Small intestine (tissue), 16 donors: ENCODE measurements at places on chromosomes 7 and 10. TPM values are rescaled to one million over a fixed set of nuclear protein-coding genes. Genes with fewer than 3 reads are reported as not detected.
A peak's percentile ranks its signal among the peaks of the same experiment; 100 is the strongest.

DNA sequence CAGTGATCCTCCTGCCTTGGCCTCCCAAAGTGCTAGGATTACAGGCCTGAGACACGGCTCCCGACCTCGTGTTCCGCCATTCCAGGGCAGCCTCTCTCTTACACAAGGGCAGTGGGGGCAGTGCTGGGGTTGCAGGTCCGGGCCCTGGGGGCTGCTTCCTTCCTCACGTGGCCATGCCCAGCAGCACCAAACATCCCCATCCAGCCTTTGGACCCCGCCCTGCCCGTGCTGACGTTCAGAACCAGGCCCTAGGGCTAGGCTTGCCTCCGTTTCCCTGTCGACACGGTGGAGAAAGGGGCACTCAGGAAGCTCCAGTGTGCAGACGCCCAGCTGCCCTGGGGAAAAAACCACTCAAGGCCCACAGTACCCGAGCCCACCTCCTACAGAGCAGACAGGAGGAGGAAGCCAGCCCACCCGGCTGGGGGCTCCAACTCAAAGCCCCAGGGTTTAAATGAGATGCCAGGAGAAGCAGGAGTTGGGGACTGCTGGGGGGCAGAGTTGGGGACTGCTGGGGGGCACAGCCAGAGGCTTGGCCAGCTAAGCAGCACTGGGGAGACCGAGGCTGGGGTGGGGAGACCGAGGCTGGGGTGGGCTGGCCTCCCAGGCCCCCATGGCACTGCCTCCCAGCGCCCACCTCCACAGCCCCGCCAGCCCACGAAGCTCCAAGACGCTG, 35.9 kb downstream of the ADAP1 start:
- H3K27ac ChIP-seq: no peak overlapping the region
- H3K27me3 ChIP-seq: no peaks in the 10 kb centered on the region
- no peak overlapping the region for H3K4me3 ChIP-seq
- no peak for DNase-seq

- H3K27ac ChIP-seq: no peak overlapping the region
- H3K36me3 ChIP-seq: no peaks in the 10 kb centered on the region
- peaks cover 31% of the 10 kb centered on the region for H3K4me1 ChIP-seq
Measured at GRCh38 chr10:5502571-5503476, 3.5 kb upstream of the CALML5 start.

DNA sequence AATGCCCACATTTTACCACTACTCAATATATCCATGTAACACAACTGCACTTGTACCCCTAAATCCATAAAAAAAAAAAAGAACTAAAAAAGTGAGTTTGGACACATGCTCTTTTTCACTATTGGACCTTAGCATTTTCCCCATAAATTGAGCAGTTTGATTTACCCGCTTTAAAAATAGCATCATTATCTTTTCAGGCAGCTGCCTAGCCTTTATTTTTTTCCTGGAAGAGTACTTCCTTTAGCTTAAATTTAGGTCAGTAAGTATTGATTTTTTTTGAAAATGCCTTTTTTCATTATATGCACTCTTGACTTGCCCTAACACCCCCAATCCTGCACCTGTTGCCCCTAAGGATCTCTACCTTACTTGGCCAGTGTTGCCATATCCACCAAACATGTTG, 5.3 kb upstream of the NT5C3A start:
- no peaks in the 10 kb centered on the region for H3K27me3 ChIP-seq
- no peaks in the 10 kb centered on the region for H3K36me3 ChIP-seq
- H3K4me1 ChIP-seq: no peaks in the 10 kb centered on the region
- DNase-seq: no peak
- H3K4me3 ChIP-seq: no peak overlapping the region

DNA sequence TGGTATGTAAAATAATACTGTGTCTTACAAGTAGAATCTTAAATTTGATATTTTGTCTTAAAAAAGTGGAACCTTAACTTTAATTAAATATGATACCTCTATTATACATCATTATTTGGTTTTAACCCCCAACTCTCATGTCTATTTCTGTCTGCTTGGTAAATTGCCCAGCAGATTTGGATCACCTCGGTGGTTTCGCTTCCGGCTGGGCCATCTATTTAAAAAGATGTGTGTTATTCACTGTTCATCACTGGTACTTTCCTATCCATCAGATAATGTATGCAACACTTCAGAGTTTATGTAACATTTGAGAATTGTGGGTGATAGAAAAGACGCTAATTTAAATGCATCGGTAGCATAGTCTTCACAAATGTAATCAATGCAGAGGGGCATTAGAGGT, 119.7 kb downstream of the SND1 start:
- H3K4me3 ChIP-seq: no peak overlapping the region
- no peaks in the 10 kb centered on the region for H3K27me3 ChIP-seq
- peaks cover 4% of the 10 kb centered on the region for H3K36me3 ChIP-seq

DNA sequence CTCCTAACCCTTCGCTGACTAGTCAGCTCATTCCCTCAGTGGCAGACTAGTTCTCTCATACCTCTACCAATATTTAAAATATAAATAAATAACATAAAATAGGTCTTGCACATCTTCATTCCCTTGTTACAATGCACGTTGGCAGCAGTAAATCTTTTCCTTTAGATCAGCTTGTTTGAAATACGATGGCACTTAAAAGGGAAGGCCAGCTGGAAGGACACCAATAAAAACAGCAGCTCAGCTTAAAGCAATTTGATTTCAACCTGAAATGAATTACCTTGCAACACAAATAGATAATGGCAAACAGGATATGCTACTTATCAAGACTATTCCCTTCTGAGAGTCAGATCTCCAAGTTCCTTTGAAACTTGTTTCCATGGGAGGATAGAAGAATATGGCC, 321.8 kb downstream of the GFRA1 start:
- no peaks in the 10 kb centered on the region for H3K36me3 ChIP-seq
- H3K4me1 ChIP-seq: no peaks in the 10 kb centered on the region
- no peaks in the 10 kb centered on the region for H3K27me3 ChIP-seq
- H3K4me3 ChIP-seq: no peak overlapping the region

GRCh38 chr10:47023237-47024045, 112.2 kb downstream of the PTPN20 start:
- no peak for DNase-seq
- no peaks in the 10 kb centered on the region for H3K27me3 ChIP-seq
- H3K27ac ChIP-seq: no peak overlapping the region
- no peaks in the 10 kb centered on the region for H3K36me3 ChIP-seq

DNA sequence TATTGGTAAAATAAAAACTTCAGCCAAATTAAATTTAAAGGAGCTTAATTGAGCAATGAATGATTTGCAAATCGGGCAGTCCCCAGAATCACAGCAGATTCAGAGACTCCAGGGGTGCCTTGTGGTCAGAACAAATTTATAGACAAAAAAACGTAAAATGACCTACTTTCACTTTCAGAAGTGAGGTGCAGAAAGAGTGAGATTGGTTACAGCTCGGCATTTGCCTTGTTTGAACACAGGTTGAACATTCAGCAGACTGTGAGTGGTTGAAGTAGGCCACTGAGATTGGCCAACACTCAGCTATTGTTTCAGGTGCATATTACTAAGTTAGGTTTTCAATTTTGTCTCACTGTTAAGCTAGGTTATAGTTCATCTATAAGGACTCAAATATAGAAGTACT, 153.4 kb downstream of the BICC1 start:
- no peaks in the 10 kb centered on the region for H3K36me3 ChIP-seq
- no peak for DNase-seq
- no peak overlapping the region for H3K4me3 ChIP-seq

- H3K27ac ChIP-seq: no peak overlapping the region
- DNase-seq: no peak
- H3K36me3 ChIP-seq: no peaks in the 10 kb centered on the region
- no peak overlapping the region for H3K4me3 ChIP-seq
- H3K27me3 ChIP-seq: no peaks in the 10 kb centered on the region
- H3K4me1 ChIP-seq: no peaks in the 10 kb centered on the region
Measured at GRCh38 chr7:47693216-47693615, 111.3 kb upstream of the TNS3 start.

The C10orf62 gene
- 0.41 TPM for polyA plus RNA-seq

- no peak for DNase-seq
- no peaks in the 10 kb centered on the region for H3K4me1 ChIP-seq
- no peaks in the 10 kb centered on the region for H3K36me3 ChIP-seq
- H3K4me3 ChIP-seq: no peak overlapping the region
Measured at GRCh38 chr10:45279682-45280081, 35.7 kb downstream of the OR13A1 start.

The SORBS1 gene
- polyA plus RNA-seq: 4.9 TPM

DNA sequence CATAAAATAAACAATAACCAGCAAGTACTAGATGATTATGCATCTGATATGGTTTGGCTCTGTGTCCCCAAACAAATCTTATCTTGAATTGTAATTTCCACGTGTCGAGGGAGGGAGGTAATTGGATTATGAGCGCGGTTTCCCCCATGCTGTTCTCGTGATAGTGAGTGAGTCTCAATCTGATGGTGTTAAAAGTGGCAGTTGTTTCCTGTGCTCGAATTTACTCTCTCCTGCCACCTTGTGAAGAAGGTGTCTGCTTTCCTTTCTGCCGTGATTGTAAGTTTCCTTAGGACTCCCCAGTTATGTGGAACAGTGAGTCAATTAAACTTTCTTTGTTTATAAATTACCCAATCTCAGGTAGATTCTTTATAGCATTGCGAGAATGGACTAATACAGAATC, 15.1 kb downstream of the CNTNAP2 start:
- H3K4me3 ChIP-seq: no peak overlapping the region
- no peaks in the 10 kb centered on the region for H3K4me1 ChIP-seq
- H3K36me3 ChIP-seq: no peaks in the 10 kb centered on the region
- no peaks in the 10 kb centered on the region for H3K27me3 ChIP-seq
- DNase-seq: no peak

DNA sequence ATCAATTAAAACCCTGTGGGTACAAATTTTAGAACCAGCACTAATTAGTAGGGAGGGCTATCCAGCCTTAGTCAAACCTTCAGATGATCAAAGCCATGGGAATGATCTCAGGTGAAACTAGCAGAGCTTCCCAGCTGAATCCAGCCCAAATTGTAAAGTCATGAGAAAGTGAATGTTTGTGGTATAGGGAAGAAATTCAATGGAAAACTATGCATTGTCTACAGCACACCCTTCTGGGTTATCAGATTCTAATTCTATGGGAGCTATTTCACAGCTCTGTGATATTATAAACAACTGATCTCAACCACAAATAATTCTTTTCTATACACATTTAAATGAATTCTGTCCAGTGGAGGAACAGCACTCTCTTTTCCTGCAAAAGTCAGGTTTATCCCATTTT, 24.6 kb upstream of the BMPER start:
- no peak overlapping the region for H3K4me3 ChIP-seq
- no peaks in the 10 kb centered on the region for H3K36me3 ChIP-seq
- H3K27me3 ChIP-seq: no peaks in the 10 kb centered on the region
- no peak for DNase-seq

The GNAT3 gene
- polyA plus RNA-seq: 0.81 TPM

DNA sequence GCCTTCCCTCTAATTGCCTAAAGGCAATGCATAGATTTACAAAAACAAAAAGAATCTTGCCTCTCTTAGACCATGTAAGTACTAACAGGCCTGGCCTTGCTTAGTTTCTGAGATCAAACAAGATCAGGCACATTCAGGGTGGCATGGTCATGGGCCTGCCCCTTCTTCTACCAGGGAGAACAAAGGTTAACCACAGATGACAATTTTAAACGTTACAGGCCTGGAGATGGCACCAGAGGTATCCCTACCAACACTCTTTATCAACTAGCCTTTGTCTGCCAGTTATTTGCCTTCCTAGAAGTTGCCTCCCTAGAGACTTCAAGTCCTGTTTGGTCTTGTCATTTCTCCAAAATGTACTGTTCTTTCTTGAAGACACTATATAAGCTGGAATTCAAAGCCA, 252.6 kb downstream of the DOCK4 start:
- no peaks in the 10 kb centered on the region for H3K4me1 ChIP-seq
- H3K4me3 ChIP-seq: no peak overlapping the region
- H3K27ac ChIP-seq: no peak overlapping the region
- peak; percentile 26 for DNase-seq
- no peaks in the 10 kb centered on the region for H3K36me3 ChIP-seq

GRCh38 chr10:123479640-123480039, 186.5 kb upstream of the GPR26 start:
- DNase-seq: no peak
- H3K4me1 ChIP-seq: no peaks in the 10 kb centered on the region
- peaks cover 2% of the 10 kb centered on the region for H3K27me3 ChIP-seq
- H3K27ac ChIP-seq: no peak overlapping the region

GRCh38 chr7:38881947-38882684, 26.9 kb downstream of the VPS41 start:
- H3K4me1 ChIP-seq: no peaks in the 10 kb centered on the region
- peaks cover 2% of the 10 kb centered on the region for H3K36me3 ChIP-seq
- no peaks in the 10 kb centered on the region for H3K27me3 ChIP-seq
- no peak overlapping the region for H3K27ac ChIP-seq

GRCh38 chr7:70051726-70052125, 453.5 kb downstream of the AUTS2 start:
- no peaks in the 10 kb centered on the region for H3K36me3 ChIP-seq
- no peak overlapping the region for H3K4me3 ChIP-seq
- peaks cover 13% of the 10 kb centered on the region for H3K4me1 ChIP-seq

- peaks cover 27% of the 10 kb centered on the region for H3K4me1 ChIP-seq
- peaks cover 6% of the 10 kb centered on the region for H3K36me3 ChIP-seq
- DNase-seq: no peak
- H3K27me3 ChIP-seq: no peaks in the 10 kb centered on the region
- peak overlapping the region; percentile 94 for H3K27ac ChIP-seq
- peak overlapping the region; percentile 86 for H3K4me3 ChIP-seq
Measured at GRCh38 chr7:48090095-48090805, 1.2 kb downstream of the UPP1 start.

The COX19 gene
- polyA plus RNA-seq: 41.6 TPM

DNA sequence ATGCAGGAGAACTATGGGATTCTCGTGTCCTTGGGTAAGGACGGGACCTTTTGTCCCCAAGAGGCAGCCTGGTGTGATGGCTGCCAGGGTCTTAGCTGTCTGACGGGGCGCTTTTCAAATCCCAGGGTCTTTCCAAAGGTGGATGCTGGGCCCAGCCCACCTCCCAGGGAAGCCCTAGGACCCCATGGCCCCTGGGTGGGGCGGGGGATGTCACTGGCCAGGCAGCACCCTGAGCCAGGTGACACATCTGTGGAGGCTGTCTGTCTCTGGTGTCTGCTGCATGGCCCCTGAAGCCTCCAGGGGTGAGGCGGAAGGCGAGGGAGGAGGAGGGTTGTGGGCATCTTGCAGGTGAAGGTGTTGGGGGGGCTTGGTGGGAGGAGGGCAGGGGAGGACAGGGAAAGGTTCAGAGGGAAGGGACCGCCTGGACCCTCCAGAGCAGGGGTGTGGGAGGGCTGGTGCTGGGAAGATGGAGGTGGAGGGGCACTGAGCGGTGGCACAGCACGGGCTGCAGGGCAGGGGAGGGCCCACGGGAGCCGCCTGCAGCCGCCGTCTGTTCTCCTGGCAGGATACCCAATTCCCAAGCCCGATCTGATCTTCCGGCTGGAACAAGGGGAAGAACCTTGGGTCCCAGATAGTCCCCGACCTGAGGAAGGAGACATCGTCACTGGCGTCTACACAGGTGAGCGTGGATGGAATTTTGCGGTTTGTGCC, 7.0 kb downstream of the ZNF316 start:
- no peak overlapping the region for H3K27ac ChIP-seq
- H3K4me1 ChIP-seq: no peaks in the 10 kb centered on the region
- peaks cover 12% of the 10 kb centered on the region for H3K36me3 ChIP-seq
- no peaks in the 10 kb centered on the region for H3K27me3 ChIP-seq
- no peak overlapping the region for H3K4me3 ChIP-seq
- no peak for DNase-seq
